Activated CD8-positive, alpha-beta memory T cell treated with anti-CD3 and anti-CD28 coated beads for 24 hours (primary cell): ENCODE measurements at places on chromosomes 2 and 18.

GRCh38 chr2:4780679-4781078 lies 911.5 kb upstream of the SOX11 start:
- DNase-seq: no peak

GRCh38 chr2:32502941-32503340 lies 124.9 kb upstream of the TTC27 start:
- no peak for DNase-seq

- no peak for DNase-seq
Observed at GRCh38 chr18:2002604-2003003, 568.7 kb downstream of the METTL4 start.

GRCh38 chr2:18074476-18074875 lies 196.0 kb downstream of the KCNS3 start:
- no peak for DNase-seq

DNA sequence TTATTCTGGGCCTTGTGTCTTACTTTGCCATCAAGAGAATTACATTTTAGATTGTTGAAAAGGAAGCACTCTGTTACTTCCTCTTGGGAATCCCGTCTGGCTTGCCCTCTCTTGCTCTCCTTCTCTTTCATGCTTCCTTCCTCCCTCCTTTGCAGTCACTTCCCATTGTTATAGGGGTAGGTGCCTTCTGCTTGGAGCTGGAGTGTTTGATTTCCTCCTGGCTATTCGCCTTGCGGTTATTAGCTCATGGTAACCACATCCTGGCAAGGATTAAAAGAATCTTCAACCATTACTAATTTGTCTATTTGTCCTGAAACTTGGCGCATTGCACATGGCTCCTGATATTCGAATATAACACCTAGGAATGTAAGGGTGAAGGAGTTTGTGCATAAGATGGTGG lies 115.0 kb downstream of the CERS6 start:
- no peak for DNase-seq

DNA sequence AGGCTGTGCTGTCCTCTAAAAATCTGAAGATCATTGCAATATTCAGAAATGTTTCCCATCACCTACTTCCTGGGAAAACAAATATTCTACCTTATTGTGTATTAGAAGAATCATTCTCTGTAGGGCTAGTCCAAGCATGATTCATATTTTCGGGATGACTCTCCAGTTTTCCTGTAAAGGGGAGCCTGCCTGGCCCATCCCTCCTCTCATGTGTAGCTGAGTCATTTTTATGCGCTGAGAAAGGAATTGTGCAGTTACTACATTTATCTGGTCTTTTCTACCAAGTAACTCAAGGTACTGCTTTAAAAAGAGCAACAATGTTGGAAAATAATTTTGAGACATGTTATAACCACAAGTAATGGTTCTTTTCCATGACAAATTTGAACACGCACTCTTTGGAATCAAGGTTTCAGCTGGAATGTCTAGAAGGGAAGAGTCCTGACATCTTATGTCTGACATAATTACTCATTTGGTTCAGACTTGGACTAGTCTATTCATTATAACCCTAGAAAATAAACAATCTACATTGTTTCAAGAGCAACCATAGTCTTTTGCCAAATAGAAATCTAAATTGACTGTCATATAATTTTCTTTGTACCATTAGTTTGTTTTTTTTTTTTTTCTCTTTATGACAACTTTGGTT lies 6.6 kb downstream of the DSG3 start:
- DNase-seq: no peak

- no peak for DNase-seq
Observed at GRCh38 chr2:58920001-58920400, 678.9 kb upstream of the FANCL start.

DNA sequence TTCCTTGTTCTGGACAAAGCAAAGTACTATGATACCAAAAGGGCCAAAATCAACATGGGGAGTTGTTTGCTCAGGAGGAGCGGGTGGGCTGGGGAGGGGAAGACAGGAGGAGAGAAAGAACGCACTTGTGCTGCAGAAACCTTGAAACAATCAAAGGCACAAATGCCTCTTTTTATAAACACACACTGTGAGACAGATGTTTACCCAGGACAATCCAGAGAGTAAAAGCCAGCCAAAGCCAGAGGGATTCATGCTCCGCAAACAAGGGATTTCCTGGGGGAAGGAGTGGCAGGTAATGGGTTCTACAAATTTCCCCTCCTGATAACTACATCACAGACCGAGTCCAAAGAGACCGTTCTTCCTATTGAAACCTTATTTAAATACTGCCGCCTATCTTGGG lies 323.5 kb upstream of the SKOR2 start:
- DNase-seq: no peak

DNA sequence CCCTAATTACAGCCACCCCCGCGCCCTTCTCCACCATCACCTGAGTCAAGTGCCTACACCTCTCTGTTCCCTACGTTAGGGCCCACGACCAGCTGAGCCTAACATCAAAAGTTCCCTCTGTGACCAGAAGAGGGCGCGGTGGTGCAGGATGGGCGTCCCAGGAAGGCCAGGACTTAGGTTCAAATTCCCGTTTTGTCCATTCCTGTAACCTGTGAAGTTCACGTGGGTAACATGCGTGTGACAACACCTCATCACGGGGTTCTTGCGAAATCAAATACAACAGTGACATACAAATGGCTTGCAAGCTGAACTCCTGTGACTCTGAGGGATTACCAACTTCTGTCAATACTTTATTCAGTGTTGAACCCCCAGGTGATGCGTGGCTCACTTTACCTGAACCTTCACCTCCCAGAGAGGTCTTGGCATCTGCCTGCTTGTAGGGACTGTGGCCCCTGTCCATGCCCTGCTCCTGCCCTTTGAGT lies 207.9 kb downstream of the ARL4C start:
- DNase-seq: peak; percentile 90

GRCh38 chr18:67301592-67301991 lies 214.9 kb downstream of the DSEL start:
- DNase-seq: no peak

DNA sequence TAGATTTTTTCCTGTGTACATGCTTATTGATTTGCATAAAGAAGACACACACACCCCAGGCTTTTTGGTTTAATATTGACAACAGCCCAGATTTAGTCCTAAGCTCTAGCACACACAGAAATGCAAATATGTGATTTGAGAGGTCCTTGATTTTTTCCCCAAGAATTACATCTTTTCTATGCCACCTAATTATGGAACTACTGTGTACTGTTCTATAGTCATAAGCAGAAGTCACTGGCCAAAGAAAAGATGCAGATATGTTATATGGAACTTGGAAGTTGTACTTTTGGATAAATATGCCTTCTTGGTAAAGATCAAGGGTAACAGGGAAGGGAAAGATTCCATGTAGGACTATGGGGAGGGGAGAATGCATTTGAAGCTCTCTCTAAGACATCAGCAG lies 105.6 kb downstream of the SETBP1 start:
- no peak for DNase-seq

GRCh38 chr2:234496835-234497593 lies at the start of gene ARL4C:
TSS of gene ARL4C (minus strand) at chr2:234497081. CDS start at chr2:234496586, 495 bp downstream.
- DNase-seq: peak; percentile 88

GRCh38 chr2:10132043-10132575 lies 9.6 kb downstream of the RRM2 start:
- no peak for DNase-seq

DNA sequence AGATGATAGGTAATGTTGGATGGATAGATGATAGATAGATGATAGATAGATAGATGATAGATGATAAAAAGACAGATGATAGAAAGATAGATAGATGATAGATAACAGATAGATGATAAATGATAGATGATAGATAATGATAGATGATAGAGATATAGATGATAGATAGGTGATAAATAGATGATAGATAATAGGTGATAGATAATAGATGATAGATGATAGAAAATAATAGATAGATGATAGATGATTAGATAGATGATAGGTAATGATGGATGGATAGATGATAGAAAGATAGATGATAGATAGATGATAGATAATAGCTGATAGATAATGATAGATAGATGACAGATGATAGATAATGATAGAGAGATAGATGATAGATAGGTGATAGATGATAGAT lies 31.0 kb upstream of the SNTG2 start:
- DNase-seq: no peak

GRCh38 chr2:143125717-143126116 lies 3.5 kb upstream of the ARHGAP15 start:
- DNase-seq: no peak

DNA sequence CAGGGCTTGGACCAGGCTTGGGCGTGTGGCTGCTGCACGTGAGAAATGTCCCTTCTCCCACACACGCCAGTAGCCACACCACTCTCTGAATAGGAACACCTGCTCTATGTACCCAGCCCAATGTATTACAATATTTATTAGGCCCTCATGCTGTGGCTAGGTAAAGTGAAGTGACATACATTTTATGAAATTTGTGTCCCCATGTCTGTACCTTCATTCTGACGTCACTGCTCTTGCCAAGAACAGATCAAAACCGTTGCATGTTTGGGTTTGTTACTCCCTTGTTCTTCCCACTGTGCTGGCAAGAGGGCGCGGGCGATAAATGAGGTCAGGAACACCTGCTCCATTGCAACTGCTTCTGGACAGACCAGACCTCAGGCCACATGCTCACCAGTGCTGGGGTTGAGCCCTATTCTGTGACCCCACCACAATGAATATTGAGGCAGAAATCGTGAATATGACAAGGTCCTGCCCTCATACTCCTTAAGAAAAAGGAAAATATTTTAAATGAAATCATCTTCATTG lies 436.4 kb upstream of the SALL3 start:
- DNase-seq: peak; percentile 9

DNA sequence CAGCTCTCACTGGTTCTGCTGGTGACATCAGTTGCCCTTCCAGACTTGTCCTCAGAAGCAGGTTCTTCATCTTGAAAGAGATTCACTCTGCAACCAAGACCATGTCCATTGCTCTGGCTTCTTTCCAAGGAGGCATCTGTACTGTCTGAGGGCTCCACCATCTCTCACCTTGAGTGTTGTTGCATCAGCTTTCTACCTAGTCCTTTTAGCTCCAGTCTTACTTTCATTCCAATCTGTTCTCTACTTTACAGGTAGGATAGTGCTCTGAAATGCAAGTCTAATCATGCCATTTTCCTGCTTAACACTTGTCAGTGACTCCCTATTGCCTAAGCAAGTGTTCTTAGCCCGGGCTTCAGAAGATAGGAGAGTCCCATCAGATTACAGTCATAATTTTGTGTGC lies 117.7 kb downstream of the EN1 start:
- no peak for DNase-seq

DNA sequence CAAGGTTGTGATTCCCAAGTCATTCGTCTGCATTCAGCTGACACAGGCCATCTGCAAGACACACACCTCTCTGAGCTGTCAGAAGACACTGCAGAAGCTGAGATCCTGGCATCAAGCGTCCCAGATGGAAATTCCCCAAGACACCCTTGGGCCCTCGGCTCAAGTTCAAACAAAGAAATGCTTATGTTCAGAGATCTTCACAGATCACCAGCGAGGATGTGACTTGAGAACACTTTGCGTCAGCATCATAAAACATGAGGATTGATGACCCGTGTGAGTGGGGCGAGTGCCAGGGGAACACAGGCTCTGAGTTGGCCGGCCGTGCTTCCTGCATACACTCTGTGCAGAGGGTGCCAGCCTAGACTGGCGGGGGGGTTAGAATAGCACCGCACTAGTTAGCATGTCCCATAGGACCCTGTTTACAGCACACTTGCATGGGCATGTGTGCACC lies 36.8 kb downstream of the KCNIP3 start:
- no peak for DNase-seq

- DNase-seq: no peak
Observed at GRCh38 chr2:98009887-98010760, 14.4 kb upstream of the TMEM131 start.
